ENCODE measurements at places on chromosomes 2 and 18.

- no peak for DNase-seq
Observed at GRCh38 chr2:219406861-219407230, 11.3 kb upstream of the DES start.

DNA sequence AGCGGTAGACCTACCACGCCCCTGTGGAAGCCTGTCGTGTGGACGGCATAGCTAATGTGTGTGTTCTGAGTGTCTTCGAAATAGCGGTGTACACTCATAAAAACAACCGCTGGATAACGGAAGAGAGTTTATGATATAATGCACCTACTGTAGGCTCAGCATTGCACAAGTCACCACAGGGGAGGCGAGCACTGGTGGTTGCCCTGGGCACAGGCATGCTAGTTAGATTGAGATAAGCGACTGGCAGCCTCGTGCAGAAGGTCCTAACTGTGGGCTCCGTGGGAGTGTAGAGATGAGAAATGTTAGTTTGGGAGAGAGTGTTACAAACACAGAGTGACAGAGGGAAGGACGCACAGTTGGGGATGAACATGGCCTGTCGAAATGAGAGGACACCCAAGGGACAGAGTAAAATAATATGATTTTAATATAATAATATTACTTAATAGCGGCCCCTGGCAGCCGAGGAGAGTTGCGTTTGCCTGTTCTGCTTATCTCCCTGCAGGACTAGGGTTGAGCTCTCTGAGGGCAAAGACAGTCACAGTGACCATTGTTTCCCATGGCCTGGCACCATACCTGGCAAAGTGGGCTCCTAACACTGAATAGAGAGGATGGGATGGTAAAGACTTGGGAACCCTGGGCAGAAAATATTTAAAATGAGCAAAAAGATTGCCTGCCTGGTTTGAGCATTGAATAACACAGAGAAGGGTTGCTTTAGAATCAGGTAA lies 204.2 kb downstream of the GBX2 start:
- no peak for DNase-seq

GRCh38 chr2:88218981-88219380 lies 48.8 kb downstream of the THNSL2 start:
- DNase-seq: no peak

- DNase-seq: no peak
Observed at GRCh38 chr2:72894514-72894913, 7.3 kb downstream of the SPR start.

- DNase-seq: no peak
Observed at GRCh38 chr2:102048465-102048864, 56.7 kb downstream of the IL1R2 start.

GRCh38 chr2:235045336-235045972 lies 93.6 kb downstream of the SH3BP4 start:
- DNase-seq: no peak

DNA sequence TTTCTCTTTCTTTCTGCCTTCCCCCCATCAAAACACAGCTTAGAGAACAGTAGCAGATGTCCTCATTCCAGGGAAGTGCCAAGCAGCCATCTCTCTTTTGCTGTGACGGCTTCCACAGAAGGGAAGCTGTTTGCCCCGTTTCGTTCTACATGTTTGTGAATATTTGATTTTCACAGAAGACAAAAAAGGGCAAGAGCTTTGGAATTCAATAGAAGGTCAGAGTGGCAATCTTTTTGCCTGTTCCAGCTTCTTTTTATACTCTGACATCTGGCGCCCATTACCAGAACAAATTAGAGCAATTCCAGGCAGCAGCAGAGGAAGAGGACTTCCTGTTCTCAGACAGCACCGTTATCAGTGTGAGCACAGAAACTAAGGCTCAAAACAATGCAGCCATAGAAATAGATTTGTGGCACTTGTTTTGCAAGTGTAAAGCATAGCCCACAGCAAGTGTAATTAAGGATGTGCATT lies 79.0 kb upstream of the CDH19 start:
- DNase-seq: no peak

DNA sequence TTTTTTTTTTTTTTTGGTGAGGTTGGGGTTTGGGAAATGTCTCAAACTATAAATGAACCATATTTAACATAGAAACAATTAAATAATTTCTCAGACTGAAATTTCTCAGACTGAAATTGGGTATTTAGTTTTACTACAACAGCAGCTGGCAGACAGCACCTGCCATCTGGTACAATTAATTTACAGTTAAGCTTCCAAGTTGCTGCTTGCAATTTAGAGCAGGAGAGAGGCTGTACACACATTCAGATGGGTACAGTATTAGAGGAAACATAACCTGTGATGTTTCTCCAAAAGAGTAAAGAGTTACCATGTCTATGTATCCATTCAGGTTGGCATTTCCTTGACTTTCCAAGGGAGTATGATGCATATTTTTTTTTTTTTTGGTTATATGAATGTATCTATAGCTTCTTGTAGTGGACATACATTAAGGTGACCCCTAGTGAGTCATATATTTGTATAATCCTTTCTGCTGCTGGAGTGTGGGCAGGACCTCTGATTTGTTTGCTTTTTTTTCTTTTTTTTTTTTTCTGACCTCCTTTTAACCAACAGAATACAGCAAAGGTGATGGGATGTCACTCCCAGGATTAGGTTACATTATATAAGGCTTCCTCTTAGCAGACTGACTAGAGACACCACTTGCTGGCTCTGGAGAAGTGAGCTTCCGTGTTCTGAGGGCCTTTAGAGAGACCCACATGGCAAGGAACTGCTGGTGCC lies 201.7 kb downstream of the PTH2R start:
- DNase-seq: no peak

DNA sequence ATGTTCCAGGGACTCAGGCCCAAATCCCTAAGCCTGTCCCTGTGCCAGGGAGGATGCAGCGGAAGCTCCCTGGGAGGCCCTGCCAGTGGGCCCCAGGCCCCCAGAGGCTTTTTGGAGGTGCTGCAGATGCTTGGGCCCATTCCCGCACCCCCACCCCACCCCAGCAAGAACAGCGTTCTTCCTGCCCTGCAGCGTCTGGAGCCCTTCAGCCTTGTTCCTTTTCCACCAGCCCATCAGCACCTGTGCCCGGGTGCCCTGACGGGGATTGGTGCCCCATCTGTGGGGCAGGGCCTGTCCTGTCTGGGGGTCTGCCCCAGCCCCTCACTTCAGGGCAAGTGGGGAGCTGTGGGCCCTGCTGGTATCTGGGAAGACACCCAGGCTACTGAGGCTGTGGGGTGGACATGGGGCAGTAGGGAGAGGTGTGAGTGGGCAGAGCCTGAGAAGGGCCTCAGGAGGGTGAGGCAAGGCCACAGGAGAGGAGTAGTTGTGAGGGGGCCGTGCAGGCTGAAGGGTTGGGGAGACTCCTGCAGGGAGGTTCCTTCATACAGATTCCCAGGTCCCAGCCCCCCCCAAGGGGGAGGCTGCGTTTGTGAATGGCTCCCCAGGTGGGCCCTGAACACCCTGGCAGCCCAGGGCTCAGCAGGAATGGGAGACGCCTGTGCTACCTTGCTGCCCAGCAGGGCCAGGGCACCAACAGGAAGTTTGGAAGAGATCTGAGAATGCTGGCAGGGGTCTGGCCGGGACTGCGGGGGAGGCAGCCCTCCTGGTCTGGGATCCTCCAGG lies 2.4 kb downstream of the RNPEPL1 start:
- no peak for DNase-seq

- DNase-seq: no peak
Observed at GRCh38 chr2:211367711-211368110, 811.3 kb downstream of the CPS1 start.

GRCh38 chr2:184004289-184004947 lies 593.9 kb upstream of the ZNF804A start:
- no peak for DNase-seq

DNA sequence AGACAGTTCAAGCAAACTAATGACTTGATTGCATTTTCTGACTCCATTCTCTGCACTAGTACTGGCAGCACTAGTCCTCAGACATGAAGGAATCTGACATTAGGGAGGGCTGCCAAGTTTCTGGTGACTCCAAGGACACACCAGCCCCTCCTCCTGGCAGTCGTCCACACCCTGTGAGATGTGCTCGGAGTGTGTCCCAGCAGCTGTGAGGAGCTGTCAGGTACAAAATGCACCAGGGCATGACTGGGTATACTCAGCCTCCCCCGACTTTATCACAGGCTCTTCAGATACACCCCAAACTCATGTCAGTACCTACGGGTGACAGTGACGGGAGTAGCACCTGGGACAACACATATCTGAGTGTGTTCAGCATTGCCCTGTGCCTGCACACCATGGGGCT lies 43.1 kb downstream of the EDAR start:
- DNase-seq: no peak

GRCh38 chr2:97967216-97967592 lies 28.5 kb downstream of the TMEM131 start:
- no peak for DNase-seq

DNA sequence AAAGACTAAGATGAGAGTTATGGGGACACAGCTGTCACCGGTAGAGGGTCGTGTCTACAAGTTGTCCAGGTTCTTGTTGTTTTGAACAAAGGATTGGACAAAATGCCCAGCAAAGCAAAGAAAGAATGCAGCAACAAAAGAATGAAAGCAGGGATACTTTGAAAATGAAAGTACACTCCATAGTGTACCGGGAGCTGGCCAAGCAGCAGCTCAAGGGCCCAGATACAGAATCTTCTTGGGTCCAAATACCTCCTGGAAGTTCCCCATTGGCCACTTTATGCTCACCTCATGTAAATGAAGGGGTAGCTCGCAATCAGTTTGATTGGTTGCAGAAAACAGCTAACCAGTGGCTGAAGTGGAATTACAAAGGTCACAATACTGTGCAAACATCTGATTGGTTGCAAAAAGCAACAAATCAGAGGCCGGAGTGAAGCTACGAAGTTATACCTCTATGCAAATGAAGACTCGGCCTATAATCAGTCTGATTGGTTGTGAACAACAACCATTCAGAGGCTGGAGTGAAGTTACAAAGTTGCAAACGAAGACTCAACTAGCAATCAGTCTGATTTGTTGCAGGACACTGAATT lies 474.9 kb upstream of the TMEFF2 start:
- no peak for DNase-seq

DNA sequence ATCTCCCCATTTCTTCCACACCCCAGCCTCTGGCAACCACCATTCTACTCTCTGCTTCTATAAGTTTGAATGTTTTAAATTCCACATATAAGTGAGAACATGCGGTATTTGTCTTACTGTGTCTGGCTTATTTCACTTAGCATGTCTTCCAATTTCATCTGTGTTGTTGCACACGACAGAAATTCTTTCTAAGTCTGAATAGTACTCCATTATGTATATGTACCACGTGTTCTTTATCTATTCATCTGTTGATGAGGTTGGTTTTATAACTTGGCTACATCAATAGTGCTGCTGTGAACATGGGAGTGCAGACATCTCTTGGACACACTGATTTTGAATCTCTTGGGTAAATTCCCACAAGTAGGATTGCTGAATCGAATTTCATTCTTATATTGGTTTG lies 31.8 kb upstream of the MTX2 start:
- DNase-seq: no peak

DNA sequence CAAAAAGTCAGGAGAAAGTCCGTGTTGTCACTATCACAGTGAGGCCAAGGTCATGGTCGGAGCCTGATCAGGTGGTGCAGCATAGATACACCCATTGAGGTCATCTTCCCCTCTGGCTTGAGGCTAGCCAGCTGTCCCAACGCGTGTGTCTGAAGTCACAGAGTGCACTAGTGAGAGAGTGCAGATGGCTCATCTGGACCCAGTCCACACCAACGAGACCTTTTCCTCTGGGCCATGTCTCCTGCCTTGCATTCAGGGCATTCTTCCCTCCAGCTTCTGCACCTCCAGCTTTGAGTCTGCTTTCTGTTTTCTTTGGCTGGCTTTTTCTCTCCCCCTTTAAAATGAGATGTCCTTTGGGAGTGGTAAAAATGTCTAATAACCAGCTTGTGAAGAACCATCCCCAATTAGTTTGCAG lies 146.9 kb downstream of the TDRD15 start:
- no peak for DNase-seq

DNA sequence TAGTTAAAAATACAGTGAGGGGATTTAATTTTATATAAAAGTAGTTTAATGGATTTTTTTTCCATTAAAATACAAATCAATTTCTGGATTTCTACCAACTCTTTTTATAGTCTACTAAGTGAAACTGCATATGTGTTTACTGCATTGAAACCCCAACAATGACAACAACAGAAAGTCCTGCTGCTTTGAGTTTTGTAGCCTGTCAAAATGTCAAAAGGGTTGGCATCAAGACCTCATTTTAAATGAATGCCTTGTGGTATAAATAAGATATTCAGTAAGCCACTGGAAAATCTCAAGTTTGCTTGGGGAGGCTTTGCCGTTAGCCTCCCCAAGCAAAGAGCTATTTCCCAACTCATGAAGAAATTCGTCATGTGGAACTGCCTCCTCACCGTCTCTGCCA lies 440.3 kb upstream of the HNMT start:
- no peak for DNase-seq

GRCh38 chr2:30663806-30664205 lies 143.4 kb downstream of the CAPN13 start:
- DNase-seq: no peak

DNA sequence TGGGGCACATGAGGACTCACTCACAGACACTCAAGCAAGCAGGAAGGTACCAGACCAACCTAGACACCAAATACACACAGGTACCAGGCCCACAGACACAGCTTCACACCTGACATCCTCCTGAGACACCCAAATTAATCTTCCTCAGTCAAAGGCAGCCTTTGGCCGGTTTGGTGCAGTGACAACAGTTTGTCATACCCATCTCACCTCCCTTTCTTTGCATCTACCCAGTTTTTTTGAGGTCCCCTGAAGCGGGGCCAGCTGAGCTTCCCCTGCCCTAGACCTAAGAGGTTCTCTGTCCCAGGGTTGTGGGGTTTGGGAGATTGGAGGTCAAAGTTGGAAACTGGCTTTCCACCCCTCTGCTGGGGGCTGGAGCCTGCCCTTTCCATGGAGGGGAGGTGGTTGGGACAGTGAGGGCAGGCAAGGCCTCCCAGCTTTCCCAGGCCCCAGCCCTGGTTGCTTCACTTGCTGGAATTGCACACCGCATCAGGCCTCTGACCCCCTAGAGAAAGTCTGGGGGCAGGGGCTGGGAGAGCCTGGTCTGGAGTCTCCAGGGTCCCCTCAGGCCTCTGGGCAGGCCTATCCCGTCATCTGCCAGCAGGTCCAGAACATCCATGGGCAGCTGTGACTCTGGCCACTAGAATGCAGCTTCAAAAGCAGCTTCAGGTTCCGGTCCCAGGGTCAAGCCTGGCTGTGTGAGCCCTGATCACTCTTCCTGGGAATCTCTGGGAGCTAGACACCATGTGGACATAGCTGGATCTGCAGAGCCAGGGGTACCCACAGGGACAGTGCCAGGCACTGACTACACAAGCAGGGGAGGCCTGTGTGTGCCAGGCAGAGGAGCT lies 12.5 kb upstream of the TEX261 start:
- DNase-seq: no peak

GRCh38 chr2:80303909-80304837 lies at the start of gene LRRTM1:
Gene LRRTM1 (minus strand): TSS chr2:80304752. CDS start chr2:80303819, 933 bp downstream.
- DNase-seq: no peak

- DNase-seq: no peak
Observed at GRCh38 chr2:233811732-233812131, 33.6 kb downstream of the MROH2A start.

GRCh38 chr2:240477916-240478315 lies 42.5 kb downstream of the GPC1 start:
- no peak for DNase-seq
